Stimulated activated CD4-positive, alpha-beta T cell treated with anti-CD3 and anti-CD28 coated beads, Interleukin-4, amount 100 ng/mL, for 4 hours (primary cell): ENCODE measurements at places on chromosomes 11 and 22.

DNA sequence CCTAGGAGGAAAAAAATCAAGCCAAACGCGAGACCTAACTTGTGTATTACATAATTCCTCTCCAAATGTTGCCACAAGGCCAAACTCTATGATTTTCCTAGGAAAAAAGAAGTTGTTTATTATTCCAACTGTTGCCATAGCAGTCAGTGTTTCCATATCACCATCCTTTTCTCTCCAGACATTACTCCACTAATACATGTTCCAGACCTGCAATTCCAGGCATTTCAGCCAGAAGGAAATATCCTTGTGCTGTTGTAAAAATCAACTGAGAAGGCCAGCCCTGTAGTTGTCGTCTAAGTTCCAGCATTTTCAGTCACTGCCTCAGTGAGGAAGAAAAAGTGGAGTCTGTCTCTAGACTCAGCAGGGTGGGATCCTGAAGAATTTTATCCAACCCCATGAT lies 33.1 kb upstream of the PAMR1 start:
- no peak for DNase-seq

GRCh38 chr22:47994045-47994444 lies 1231.6 kb downstream of the TBC1D22A start:
- no peak for DNase-seq

DNA sequence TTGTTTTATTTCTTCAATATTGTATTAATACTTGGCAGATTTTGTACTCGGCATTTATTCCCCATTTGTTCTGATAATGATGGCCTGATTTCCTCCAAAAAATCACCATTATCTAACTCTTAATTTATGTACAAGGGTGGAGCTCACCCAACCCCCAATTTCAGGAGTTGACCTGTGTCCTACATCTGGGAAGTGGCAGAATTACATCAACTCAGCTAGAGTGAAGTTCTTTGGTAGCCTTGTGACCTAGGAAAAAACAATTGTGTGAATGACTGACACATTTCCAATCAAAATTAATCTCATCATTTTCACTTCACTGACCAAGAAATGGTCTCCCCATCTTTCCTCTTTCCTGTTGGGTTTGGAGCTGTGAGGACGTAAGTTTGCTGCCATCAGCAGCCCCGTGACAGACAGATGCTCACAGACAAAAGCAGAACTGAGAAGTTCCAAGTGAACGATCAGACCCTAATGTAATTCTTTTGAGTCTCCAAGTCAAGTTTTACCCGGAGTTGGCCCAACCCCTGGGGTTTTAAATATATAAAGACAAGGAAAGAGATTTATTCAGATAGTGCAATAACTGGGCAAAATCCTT lies 16.6 kb upstream of the MS4A6E start:
- no peak for DNase-seq

- DNase-seq = no peak
Observed at GRCh38 chr11:16271258-16271657, 85.1 kb downstream of the SOX6 start.

DNA sequence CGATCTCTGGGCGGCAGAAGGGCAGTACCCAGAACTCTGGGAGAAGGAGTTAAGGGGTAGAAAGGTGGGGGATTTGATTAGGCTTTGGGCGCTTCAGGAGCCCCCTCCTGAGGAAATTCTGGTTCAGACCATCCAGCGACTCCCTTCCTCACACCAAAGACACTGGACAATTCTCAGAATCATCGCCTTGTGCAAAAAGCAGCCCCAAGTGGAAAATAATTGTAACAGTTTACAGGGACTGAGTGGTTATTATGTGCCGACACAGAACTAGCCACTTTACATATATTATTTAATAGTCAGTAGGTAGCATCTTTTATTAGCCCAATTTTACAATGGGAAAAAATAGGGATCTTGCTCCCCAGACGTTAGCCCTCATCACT lies 662 bp upstream of the TRIM3 start:
- no peak for DNase-seq

DNA sequence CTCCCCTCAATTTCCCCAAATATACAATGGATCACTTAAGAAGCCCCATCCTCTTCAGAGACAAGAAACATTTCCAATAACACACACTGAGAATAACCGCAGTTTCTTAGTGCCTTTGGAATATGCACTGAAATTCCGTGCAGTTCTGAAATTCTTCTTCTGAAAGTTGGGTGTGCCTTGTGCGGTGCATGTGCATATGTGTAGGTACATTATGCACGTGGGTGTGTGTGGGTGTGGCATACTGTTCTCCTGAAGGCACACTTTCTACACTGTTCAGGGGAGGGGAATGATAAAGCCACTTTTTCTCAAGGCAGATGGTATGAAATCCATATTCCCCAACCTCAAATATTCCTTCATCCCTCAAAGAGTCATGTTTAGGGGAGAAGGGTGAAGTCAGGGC lies 1.7 kb downstream of the EXPH5 start:
- DNase-seq = no peak

DNA sequence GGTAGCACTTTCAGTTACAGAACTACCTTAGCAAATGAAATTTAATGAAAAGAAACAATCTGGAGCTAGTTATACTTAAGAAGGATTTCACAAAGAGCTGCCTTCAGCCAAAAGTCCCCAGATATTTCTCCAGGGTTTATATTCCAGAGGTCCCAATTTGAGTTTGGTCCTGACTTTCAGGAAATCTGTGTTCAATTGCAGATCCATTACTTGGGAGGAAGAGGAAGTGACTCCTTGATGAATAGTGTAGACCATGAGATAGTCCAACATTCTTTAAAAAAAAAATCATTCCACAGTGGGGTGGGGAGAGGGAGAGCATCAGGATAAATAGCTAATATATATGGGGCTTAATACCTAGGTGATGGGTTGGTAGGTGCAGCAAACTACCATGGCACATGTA lies 117.6 kb upstream of the ARHGAP20 start:
- no peak for DNase-seq

DNA sequence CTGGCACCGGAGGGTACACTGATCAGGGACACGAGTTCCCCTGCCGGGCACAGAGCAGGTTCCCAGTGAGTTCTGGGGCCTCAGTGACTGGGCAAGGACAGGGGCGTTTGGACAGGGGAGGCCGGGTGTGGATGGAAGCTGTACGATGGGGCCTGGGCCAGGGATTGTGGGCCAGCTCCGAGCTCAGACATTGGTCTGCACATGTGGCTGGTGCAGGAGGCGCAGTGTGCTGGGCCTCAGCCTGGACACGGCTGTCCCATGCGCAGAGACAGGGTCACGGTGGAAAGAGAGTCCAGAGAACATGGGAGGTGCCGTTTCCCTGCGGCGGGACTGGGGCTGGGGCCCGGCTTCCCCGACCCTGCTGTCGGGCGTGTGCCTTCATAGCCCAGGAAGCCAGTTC lies 60.7 kb downstream of the CDKN1C start:
- no peak for DNase-seq

GRCh38 chr11:34232807-34233206 lies 125.0 kb downstream of the ABTB2 start:
- DNase-seq = no peak

- DNase-seq = no peak
Observed at GRCh38 chr22:28792491-28793383, 7.6 kb downstream of the XBP1 start.

GRCh38 chr11:134559602-134559962 lies 147.5 kb upstream of the B3GAT1 start:
- DNase-seq = no peak

DNA sequence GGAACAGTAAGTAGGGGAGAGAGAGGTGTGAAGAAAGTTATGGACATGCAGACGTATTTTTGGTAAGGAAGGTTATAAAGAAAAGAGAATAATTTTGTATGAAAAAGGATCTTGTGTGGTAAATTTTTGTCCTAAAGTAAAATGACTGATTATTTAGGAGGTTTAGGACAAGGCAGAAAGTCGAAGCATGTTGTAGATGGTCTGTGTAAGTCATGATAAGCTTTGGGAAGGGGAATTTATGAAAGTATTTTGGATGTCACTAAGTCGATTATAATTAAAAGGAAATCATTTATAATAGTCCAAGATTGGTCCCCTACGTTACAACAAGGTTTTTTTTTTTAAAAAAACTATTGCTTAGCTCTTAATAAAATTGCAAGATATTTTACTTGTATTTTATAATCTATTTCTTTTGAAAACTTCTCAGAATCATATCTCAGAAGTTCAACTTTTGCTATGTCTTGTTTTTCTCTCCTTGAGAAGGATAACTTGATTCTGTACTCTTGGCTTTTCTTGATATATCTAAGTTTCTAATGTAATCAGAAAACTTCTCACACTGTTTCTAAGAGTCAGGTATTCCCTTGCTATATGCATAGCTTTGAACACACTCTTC lies 10.9 kb upstream of the CABP2 start:
- no peak for DNase-seq
